ENCODE measurements at places on chromosomes 12 and 14.

DNA sequence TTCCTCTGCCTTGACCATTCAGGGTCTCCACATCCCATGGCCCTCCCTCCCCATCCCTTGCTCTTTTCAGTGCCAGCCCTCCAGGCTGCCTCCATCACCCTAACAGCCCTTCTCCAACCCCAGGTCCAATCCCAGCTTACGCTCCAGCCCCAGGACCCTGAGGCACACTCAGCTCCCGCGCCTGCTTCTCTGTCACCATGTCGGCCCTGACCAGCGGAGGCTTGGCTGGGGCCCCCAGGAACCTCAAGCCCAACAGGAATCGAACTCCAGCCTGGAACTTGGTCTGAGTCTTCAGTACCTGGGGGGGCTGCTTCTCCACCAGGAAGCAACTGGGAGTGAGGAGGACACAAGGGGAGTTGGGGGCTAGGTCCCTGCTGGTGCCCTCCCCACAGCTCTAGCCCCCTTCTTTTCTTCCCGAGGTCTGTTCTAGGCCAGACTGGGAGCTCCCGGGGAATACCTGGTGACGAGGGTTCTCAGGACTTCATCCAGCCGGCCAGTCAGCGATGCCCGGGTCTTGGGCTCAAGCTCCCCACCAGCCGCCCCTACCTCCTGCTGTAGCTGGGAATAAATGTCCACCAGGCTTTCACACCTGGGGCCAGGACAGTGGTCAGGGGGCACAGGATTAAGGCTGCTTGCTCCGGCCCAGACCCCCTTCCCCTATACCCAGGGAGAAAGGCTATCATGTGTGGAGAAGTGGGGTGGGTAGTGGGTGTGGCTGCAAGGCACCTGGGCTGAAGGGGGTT lies 6.0 kb downstream of the STAT6 start:
- DNase-seq: no peak

GRCh38 chr12:99042226-99042625 lies 397.1 kb downstream of the APAF1 start:
- no peak for DNase-seq

- DNase-seq: no peak
Measured at GRCh38 chr14:98906123-98906995, 365.6 kb downstream of the BCL11B start.

DNA sequence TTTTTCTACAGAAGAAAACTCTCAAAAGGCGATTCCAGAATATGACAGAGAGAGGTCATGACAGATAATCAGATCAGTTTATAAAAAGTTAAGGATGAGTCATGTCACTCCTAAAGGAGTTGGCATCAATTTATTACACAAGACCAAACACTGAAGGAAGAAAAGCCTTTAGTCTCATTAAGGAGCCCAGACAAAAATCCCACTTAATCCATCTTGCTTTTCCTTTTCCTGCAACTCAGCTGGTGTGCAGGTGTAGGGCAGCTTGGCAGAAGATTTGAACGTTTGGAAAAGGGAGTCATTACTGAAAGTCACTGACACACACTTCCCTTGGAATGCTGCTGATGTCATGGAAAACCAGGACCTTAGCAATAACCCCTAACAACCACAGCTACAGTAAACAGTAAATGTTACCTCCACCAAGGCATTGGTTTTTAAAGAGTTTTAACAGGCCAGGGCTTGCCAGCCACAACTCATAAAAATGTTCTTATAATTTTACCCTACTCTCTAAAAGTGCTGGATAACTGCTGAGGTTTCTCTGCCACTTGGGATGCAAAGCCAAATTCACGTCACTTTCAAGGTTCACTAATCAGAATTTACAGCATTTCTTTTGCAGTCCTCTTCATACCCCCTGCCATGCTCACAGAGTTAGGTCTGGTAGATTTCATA lies 320.6 kb downstream of the RAD51B start:
- no peak for DNase-seq

Data from AML-193 (cell line).